T-helper 2 cell (primary cell): ENCODE measurements at places on chromosomes 5 and 9.
A peak's percentile ranks its signal among the peaks of the same experiment; 100 is the strongest.

- no peak for DNase-seq
These were observed 71.2 kb upstream of the SLC28A3 start for GRCh38 chr9:84411683-84412267.

DNA sequence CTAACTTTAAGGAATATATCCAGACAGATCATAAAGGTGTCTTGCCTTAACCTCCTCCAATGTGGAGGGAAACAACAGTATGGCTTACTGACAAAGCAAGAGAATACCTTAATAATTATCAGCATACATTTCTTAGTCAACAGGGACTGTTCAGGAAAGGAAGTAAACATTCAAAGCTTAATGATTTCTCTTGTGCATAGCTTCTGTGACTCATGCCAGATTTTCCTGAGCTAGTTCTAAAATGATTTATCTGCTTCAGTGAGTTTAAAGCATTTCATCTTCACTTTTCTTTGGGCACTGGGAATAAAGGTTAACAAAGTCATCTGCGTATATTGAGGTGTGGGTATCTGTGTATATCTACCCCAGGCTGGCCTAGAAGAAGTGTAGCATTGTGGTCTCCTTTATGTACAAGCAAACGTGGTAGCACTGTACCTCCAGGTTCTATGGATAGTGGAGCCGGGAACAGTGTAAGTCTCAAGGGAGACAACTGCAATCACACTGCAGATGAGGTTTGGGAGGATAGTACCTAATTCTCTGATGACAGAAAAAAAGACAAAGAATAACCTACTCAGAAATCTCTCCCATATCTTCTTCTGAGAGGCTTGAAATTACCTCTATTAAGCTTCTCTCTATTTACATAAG lies 284.1 kb downstream of the HCN1 start:
- no peak for DNase-seq

- DNase-seq: no peak
These were observed 4.1 kb upstream of the CAVIN4 start for GRCh38 chr9:100573655-100574260.

DNA sequence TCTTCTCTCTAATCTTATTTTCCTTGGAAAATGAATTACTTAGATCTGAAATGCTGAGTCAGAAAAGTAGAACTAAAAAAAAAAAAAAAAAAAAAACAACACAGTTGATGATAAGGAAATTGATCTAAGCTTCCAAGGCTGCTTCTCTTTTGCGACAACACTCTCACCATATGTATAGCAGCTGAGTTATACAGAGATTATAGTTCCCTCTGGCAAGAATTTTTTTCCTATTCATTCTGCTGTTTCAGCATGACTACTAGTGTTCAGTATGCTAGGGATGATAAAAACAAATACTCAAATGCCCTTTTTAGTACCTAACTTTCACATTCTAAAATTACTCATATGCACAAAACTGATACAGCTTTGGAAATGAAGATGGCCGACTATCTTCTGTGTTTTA lies 267.3 kb downstream of the MLLT3 start:
- DNase-seq: no peak

DNA sequence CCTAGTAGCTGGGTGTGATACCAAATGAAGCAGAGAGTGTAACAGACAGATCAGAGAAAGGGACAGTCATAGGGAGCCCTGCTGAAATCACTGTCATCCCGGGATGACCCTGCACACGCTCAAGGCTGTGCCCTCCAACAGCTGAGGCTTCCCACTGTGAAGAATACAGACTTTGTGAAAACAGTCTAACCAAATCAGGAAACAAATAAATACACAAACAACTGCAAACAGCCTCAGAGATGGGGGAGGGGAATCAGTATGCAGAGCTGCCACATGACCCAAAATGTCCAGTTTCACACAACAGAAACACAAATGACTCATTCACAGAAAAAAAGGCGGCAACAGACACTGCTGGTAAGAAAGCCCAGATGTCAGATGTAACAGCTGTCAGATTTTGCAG lies 101.9 kb downstream of the ADAMTS2 start:
- DNase-seq: no peak

GRCh38 chr5:171207256-171207847 lies 101.7 kb upstream of the TLX3 start:
- no peak for DNase-seq

DNA sequence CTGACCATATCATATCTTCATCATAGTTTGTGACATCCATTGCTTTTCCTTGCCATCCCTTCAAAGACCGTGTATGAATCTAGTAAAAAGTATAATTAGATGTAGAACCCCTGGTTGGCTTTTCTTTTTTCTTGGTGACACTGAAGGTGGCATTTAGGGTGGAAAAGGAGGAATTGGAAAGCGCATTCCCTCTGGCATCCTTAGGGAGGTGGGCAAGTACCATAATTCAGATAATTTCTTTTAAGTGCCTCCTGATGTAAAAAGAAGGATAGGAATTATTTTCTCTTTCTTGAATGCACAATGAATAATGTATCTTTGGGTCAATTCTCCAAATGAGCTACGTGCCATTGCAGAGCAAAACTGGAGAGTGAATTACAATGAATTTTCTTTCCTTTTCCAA lies 73.2 kb upstream of the SMARCA2 start:
- DNase-seq: no peak

DNA sequence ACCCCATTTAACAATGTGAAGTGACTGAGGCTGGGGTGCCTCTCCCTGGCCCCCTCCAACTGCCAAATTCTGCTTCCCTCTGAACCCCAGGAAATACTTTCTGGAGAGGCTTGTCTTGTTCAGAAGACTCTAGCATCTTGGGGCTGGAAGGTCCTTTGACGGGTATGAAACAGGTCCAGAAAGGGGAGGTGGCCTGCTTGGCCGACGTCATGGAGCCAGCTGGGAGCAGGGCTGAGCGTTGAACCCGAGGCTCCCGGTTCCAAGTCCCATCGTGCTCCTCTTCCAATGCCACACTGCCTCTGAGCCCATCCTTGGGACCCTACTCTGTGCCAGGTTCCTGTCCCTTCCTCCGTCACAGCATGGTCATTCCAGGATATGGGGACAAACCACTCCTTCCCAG lies 46.9 kb downstream of the NDST1 start:
- no peak for DNase-seq

- no peak for DNase-seq
These were observed 17.7 kb upstream of the CPLX2 start for GRCh38 chr5:175853573-175854230.

- DNase-seq: no peak
These were observed 351.9 kb upstream of the TNC start for GRCh38 chr9:115469841-115470240.

- DNase-seq: no peak
These were observed 4.5 kb upstream of the MPDZ start for GRCh38 chr9:13284011-13284410.

GRCh38 chr5:172602783-172603231 lies 38.3 kb upstream of the NEURL1B start:
- no peak for DNase-seq

DNA sequence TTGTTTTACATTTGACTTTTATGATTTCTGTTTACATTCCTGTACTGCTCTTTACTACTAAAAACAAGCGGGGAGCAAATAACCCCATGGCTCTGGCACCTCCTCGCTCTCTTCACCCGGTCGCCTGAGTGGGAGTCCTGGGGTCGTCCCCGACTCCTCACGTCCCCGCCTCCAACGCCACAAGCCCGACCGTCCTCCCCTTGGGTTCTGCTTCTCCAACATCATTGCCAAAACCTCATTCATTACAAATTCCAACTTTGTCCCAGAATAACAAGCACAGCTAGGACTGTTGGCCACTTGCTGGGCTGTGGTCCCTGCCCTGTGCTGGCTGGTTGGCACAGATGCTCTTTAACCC lies 35.1 kb downstream of the MRPL36 start:
- DNase-seq: no peak

- DNase-seq: no peak
These were observed 547.5 kb downstream of the EBF1 start for GRCh38 chr5:158552241-158552640.

DNA sequence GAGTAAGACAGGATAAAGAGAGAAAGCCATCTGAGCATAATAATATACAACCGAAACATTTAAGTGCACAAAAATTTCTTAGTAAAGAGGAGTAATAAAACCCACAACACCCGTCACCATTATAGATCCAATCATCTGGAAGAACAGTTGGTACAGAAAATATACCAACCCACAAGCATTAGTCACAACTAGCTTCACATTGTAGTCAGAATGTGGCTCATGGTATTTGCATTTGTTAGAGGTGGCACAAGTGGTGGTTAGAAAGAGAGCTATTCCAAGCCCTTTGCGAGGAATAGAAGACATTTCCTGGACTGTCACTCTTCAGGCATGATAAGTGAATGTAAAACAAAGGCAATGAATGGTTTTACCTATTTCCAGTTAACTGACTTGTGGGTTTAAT lies 677.5 kb upstream of the ST8SIA4 start:
- no peak for DNase-seq

DNA sequence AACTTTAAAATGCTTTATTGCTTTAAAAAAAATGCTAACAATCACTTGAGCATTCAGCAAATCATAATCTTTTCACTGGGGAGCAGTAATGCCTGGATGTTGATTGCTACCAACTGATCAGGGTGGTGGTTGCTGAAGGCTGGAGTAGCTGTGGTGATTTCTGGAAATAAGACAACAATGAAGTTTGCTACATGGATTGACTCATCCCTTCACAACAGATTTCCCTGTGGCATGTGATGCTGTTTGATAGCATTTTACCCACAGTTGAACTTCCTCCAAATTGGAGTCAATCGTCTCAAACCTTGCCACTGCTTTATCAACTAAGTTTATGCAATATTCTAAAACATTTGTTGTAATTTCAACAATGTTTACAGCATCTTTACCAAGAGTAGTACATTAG lies 83.3 kb downstream of the MLLT3 start:
- no peak for DNase-seq

- no peak for DNase-seq
These were observed 260.5 kb downstream of the GADD45G start for GRCh38 chr9:89865357-89865756.

DNA sequence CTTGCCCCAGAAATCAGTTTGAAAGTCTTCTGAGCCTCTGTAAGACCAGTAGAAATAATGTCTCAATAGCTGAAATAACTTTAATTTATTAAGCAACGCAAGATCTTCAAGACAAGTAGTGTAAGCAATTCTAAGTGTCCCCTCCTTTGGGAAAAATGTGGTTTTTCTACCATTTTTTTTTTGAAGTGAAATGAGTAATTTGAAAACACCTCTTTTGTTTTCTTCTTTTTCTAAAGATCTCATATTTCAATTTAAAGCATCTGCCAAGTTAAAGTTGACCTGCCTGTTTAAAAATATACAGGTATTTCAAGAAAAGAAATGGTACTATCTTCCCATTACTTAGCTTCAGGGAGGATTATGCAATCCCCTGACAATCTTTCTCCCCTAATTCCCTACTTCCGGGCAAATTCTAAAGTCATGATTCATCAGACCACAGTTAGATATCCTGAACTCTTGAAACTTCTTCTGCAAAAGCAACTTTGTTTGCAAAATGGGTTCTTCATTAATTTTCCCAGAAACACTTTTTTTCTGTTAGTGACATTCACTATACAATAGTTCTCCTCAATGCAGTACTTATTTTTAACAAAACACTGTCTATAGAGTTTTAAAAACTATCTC lies 7.8 kb upstream of the ANXA1 start:
- DNase-seq: no peak

DNA sequence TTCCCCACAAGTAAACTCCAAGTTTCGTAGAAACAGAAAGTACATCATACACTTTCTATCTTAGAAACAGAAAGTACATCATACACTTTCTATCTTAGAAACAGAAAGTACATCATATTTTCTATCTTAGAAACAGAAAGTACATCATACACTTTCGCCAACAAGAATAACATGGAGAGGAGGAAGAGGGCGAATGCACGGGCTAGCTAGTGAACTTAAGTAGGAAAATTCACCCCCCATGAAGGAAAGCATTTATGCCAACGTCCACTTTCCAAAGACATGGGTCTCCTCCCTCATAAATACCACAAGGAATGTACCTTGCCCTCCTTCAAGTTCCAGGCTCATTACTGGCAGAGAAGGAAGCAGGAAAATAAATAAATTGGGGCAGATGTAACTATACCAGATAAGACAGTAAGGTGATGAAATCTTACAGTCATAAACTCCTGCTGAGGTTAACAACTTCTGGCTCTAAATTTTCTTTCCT lies 64.7 kb downstream of the FRMD3 start:
- no peak for DNase-seq

- DNase-seq: no peak
These were observed 84.8 kb upstream of the ZBTB43 start for GRCh38 chr9:126720036-126720435.

- DNase-seq: peak; percentile 87
These were observed 184.0 kb downstream of the SEMA5A start for GRCh38 chr5:9361835-9362234.

GRCh38 chr9:123472862-123473614 lies 117.0 kb downstream of the CRB2 start:
- no peak for DNase-seq

DNA sequence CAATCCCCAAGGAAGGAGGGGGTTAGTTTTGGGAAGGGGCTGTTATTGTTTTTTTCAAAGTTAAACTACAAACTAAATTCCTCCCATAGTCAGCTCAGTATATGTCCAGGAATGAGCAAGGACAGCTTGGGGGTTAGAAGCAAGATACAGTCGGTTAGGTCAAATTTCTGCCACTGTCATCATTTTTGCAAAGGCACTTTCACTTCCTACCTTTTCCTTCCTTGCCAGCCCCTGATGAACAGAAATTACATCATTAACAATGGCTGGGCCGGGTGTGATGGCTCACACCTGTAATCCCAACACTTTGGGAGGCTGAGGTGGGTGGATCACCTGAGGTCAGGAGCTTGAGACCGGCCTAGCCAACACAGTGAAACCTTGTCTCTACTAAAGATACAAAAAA lies 51.5 kb upstream of the HRH2 start:
- no peak for DNase-seq

- no peak for DNase-seq
These were observed 26.4 kb downstream of the FBXL7 start for GRCh38 chr5:15526413-15526812.

- no peak for DNase-seq
These were observed 162.6 kb downstream of the GLIS3 start for GRCh38 chr9:4137234-4137633.

DNA sequence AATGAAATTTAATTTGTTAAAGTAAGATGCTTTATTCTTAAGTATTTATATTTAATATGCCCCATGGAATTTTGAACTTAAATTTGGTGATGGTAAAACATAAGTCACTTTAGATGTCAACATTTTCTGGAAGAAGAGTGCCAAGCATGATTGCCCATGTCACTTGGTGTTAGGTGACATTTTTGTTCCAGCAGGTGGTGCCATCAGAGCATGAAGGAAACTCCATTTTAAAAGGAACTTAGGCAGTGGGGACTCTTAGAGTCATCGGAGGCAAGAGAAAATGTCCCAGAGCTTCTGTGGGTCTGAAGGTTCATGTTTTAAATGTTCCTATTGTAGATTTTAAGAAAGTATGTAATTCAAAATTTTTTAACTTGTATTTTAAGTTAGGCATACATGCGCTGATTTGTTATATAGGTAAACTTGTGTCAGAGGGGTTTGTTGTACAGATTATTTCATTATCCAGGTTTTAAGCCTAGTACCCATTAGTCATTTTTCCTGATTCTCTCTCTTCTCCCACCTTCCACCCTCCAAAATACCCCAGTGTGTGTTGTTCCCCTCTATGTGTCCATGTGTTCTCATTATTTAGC lies 789.3 kb downstream of the SEMA5A start:
- no peak for DNase-seq
